Vagina (tissue), 2 donors: ENCODE measurements at places on chromosomes 11 and 22.

- DNase-seq: no peak
Measured at GRCh38 chr22:35033635-35034296, 32.2 kb upstream of the ISX start.

- no peak for DNase-seq
Measured at GRCh38 chr11:122864386-122865115, 18.0 kb upstream of the JHY start.

DNA sequence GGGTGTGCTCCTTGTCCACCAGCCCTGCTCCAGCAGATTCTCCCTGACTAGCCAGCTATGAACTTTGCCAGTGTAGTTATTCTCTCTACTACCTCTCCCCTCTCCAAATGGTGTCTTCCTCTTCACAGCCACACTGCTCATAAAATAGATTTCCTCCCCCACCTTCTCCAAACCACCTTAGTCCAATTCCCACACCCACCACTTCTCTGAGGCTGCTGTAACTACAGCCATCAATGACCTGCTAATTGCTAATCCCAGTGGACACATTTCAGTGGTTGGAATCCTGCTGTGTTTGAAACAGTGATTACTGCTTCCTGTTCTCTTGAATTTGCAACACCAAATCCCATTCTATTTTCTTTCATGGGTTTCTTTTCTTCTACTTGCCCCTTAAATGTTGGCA lies 23.4 kb downstream of the SYT9 start:
- no peak for DNase-seq

DNA sequence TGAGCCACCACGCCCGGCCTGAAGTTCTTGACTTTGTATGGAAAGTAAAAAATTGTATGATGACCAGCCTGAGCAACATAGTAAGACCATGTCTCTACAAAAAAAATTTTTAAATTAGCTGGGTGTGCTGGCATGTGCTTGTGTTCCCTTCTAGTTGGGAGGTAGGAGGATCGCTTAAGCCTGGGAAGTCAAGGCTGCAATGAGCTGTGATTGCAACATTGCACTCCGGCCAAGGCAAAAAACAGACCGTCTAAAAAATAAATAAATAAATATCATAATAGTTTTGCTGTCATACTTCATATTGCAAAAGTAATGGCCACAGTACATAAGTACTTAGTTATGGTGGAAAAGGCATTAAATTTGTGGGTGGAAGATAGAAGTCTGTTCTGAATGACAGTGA lies 3.4 kb downstream of the AGBL2 start:
- DNase-seq: no peak

- no peak for DNase-seq
Measured at GRCh38 chr11:45482331-45482730, 183.1 kb downstream of the CHST1 start.

- no peak for DNase-seq
Measured at GRCh38 chr11:87128372-87128771, 90.6 kb downstream of the TMEM135 start.

GRCh38 chr11:118051611-118052461 lies 25.0 kb upstream of the TMPRSS4 start:
- peak; percentile 88 for DNase-seq

- DNase-seq: no peak
Measured at GRCh38 chr11:44855493-44855849, 95.2 kb downstream of the TP53I11 start.

DNA sequence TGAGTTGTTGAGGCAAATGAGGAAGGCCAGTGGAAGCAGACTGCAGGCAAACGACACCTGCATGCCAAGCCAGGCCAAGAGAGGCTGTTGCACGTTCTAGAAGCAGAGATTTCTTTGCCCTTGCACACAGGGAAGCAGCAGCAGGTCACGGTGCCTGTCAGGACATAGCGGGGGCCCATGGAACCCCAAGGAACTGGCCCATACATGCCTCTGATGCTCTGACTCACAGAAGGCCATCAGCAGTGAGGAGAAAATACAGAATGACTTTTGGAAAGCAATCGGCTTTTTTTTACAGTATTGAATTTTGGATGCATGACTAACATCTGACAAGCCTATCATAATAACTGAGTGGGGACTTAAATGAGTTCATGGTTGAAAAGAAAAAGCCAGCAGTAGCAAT lies 123.9 kb downstream of the MPPED1 start:
- no peak for DNase-seq

DNA sequence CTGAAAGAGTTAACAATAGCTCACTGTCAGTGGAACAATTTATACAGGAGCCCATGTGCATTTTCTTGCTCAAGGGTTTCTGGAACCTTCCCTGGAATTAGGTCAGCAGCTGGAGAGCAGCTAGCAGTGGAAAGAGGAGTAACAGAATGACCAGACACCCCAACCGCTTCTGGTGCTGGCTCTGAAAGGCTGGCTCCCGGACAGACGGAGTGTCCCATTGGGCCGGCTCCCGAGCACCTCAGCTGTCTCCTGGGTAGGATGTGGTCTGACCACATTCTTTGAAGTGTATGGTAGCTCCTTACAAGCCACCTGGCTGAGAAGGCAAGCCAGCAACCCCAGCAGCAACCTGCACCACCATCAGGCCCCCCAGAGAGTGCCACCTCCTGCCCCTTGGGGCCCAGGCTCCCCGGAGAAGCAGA lies 44.7 kb downstream of the ABTB2 start:
- no peak for DNase-seq

GRCh38 chr22:26979294-26979693 lies 321.9 kb downstream of the MIAT start:
- DNase-seq: no peak

DNA sequence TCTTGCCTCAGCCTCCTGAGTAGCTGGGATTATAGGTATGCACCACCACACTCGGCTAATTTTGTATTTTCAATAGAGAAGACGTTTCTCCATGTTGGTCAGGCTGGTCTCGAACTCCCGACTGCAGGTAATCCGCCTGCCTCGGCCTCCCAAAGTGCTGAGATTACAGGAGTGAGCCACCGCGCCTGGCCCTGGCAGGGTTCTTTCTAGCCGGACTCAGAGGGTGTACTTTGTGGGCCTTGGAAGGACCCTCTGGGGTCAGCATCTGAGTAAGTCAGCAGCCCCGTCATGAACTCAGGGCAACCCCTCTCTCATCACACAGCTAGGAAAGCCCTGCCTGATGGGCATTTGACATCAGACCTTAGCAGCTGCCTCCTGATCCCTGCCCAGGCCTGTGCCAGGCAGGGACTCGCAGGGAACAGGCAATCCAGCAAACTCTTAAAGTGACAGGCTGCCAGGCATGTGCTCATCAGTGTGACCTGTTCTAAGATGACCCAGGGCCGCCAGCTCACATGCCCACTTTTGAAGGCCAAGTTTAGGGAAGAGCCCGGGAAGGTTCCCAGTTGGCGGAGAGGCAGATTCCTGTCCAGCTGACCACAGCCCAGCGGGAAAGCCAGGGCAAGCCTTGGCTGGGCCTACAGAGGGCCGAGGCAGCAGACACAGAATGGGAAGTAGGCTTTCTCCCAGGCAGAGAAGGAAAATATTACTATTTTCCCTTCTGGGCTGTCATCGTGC lies 92.9 kb downstream of the MORC2 start:
- DNase-seq: no peak

DNA sequence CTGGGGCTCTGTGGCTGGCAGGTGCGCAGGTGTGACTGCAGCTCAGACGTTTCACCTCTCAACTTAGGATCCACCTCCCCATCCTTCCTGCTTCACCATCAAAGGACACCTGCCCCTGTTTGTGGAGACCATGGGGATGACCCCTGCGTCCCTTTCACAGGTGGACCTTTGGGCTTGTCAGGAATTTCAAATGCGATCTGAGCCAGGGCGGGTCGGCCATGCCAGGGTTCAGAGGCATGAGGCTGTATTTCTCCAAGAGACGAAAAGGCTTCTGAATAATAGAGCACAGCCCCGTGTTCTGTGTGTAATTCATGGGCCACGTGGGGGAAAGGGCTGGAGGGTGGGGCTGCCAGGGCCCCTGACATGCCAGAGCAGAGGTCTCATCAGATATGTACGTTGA lies 668.0 kb downstream of the BRD1 start:
- DNase-seq: no peak

GRCh38 chr22:27615408-27615807 lies 186.1 kb downstream of the MN1 start:
- DNase-seq: no peak

DNA sequence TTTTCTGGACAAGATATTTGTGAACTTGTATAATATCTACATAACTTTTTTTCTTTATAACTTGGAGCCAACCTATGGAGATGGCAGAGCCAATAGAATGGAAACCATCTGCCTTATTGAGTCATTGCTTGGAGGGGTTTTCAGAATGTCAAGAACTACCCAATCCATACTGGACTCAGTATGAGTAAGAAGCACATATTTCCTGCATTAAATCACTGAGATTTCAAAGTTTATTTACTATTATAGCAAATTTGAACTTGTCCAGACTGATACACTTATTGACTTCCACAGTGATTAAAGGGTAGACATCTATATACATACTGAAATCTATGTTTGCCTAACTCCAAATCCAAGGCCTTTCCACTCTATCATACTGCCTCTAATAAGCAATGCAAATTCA lies 704.0 kb downstream of the KCNA4 start:
- DNase-seq: no peak

- DNase-seq: no peak
Measured at GRCh38 chr11:106379712-106380111, 302.2 kb downstream of the AASDHPPT start.

GRCh38 chr11:79294845-79295731 lies 145.7 kb downstream of the TENM4 start:
- no peak for DNase-seq

DNA sequence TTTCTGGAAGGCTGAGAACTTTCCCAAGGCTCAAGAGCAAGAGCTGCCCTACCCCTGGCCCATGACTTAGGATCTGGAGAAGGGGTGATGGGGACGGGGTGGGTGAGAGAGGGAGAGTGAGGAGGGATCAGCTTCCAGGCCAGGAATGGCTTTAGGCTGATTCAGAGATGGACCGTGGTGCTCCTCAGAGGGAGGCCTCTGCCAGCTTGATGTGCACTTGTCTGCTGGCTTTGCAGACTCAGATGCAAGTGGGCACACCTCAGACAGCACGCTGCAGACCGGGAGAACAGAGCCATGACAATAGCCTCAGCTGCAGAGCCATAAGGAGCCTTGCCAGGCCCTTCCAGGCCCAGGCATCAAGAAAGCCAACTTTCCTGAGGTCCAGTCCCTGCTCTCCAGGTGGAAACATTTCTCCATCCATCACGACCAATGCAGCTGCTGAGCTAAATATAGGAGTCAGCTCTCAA lies 41.3 kb downstream of the ALX4 start:
- no peak for DNase-seq

- no peak for DNase-seq
Measured at GRCh38 chr11:27839226-27839913, 139.1 kb upstream of the BDNF start.

GRCh38 chr11:4044976-4045646 lies 49.5 kb upstream of the RRM1 start:
- no peak for DNase-seq

GRCh38 chr11:21564833-21565682 lies 627.8 kb upstream of the ANO5 start:
- no peak for DNase-seq

DNA sequence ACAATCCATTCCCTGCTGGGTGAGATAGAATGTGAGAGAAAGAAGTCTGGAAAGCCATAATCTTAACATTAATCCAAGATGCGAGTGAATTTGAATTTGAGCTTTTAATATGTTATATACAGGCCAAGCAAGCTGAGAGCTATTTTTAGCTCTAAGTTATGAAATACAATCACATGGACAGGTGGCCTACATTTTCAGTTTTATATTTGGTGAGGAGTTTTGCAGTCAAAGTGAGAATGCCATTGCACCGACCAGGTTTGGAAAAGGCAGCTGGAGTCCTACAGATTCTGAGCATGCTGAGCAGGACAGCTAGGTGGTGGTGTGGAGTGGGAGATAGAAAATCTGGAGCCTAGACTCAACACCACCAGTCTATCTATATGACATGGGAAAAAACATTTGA lies 12.0 kb downstream of the OR5B21 start:
- DNase-seq: no peak

- DNase-seq: no peak
Measured at GRCh38 chr11:122833846-122834464, 4.3 kb upstream of the CRTAM start.

DNA sequence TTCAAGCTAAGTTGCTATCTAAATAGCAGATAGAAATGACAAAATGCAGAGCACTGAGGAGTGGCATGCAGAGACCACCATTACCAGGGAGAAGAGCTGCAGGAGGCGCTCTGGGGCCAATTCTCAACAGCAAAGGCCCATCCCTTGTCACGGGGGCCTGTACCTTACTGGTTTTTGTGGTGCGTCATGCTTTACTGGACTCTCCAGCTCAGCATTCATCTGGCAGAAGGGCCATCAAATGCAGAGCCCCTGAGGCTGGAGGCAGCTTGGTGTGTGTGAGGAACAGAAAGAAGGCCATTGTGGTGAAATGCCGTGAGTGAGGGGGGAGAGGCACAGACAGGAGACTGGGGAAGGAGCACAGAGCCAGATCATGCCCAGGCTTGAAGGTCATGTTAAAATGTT lies 56.5 kb upstream of the NAV2 start:
- no peak for DNase-seq

DNA sequence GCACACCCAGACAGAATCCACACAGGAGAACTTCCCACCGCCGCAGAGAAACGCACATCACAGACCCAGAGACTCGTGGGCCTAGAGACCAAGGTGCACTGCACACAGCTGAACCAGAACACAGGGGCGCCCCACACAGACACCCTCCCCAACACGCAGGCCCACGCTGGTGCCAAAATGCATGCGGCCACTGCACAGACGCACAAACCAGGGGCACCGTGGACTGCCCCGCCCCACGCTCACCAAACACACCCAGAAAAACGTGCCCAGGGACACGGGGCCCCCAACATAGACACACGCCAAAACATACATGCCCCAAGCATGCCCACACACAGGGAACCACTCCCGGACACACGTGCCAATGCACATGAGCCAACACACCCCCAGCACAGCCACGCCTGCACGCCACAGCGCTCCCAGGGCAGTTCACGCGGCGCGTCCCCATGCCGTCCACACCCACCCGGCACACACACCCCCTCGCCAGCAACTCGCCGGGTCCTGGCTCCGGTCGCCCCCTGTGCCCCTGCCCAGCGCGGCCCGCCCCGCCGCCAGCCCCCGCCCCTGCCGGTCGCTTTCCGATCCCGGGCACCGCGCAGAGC lies 7.8 kb downstream of the ELFN2 start:
- no peak for DNase-seq

DNA sequence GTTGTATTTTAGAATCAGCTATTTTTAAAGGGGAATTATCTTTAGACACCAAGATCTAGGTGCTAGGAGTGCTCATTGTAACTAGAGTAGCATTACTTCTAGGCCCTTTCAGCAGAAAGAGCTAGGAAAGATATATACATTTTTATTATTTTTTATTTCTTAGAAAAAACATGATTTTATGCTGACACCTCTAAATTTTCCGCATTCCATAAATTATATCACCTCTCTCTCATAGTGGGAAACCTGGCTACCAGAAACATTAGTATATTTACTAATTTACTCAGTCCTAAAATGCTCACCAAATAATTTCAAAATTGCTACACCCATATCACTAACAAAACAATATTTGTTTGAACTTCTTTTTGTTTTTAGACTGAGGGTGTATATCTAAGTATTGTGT lies 32.1 kb upstream of the SLC36A4 start:
- no peak for DNase-seq
